Activated CD8-positive, alpha-beta memory T cell treated with anti-CD3 and anti-CD28 coated beads for 1 hour (primary cell): ENCODE measurements at places on chromosomes 2 and 18.

- DNase-seq: no peak
These were observed 466.2 kb upstream of the HNRNPA3 start for GRCh38 chr2:176746411-176746810.

GRCh38 chr2:104430359-104430740 lies 423.6 kb upstream of the POU3F3 start:
- no peak for DNase-seq

GRCh38 chr2:237281836-237282306 lies 132.1 kb downstream of the COL6A3 start:
- no peak for DNase-seq

DNA sequence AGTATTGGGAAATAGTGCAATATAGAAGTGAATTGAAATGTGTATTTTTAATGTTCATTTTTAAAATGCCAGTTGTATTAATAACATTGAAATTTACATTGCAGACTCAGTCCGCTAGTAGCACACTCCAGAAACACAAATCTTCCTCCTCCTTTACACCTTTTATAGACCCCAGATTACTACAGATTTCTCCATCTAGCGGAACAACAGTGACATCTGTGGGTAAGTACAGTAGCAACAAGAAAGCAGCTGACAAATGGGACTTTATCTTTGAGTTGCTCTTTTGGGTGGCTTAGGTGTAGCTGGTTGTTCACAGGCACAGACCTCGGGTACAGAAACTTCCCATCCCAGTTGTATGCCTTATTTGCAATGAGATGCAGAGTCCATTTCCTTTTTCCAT lies 118.2 kb upstream of the IL1R2 start:
- no peak for DNase-seq

DNA sequence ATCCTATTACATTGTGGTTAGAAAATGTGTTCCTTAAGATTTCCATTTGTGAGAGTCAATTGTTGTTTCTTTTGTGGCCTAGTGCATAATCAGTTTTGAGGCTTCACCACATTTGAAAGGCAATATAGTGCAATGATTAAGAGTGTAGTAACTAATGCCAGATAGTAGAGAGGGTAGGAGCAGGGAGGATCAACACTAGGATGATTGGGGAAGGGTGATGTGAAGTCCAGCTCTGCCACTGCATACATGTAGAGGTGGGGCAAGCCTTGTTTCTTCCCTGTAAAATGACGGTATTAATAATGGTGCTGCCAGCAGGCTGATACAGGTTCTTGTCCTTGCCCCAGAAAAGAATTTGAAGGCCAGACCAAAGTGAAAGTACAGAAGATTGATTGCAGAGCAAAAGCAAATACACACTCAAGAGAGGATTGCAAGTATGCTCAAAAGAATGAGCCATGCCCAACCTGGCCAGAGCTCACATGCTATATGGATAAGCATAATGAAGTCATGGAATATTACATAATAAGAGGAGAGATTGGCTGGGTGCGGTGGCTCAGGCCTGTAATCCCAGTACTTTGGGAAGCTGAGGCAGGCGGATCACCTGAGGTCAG lies 8.0 kb downstream of the SP100 start:
- DNase-seq: no peak

DNA sequence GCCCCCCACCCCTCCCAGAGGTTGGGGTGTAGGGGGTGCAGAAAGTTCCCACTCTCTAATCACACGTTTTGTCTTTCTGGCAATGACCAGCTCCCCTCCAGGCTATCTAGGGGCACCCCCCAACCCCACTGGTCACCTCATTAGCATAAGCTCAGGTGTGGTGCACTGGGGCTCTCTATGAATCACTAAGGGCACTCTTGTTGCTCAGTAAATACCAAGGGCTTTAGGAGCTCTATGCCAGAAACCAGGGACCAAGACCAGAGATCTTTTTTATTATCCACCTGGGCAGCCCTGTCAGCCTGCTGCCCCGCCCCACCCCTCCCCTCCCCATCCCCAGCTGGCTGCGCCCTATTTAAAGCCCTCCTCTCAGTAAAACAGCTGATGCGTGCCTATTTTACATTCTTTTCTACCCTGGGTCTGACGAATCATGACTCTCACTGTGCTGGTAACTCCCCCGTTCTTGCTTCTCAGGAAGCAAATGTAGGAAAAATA lies 24.3 kb downstream of the NCK2 start:
- no peak for DNase-seq

- peak; percentile 57 for DNase-seq
These were observed 749 bp upstream of the ACVR2A start for GRCh38 chr2:147843864-147844696.

DNA sequence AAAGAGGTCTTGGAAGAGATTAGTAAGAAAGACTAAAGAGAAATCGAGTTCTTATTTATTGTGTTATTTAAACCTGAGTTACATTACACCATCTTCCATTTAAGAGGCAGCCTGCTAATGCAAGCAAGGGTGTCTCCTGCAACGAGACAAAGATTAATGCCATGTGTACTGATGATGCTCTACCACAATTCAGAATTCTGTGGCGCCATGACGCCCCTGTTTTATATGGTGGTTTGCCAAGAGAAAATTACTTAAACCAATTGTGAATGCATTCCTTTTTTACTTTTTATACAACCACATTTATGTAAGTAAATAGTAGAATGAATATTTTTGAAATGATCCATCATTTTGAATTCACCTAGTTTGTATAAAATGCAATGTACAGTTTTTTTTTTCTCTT lies 356.1 kb upstream of the ZEB2 start:
- DNase-seq: no peak
